ENCODE measurements at places on chromosomes 11 and 22.

DNA sequence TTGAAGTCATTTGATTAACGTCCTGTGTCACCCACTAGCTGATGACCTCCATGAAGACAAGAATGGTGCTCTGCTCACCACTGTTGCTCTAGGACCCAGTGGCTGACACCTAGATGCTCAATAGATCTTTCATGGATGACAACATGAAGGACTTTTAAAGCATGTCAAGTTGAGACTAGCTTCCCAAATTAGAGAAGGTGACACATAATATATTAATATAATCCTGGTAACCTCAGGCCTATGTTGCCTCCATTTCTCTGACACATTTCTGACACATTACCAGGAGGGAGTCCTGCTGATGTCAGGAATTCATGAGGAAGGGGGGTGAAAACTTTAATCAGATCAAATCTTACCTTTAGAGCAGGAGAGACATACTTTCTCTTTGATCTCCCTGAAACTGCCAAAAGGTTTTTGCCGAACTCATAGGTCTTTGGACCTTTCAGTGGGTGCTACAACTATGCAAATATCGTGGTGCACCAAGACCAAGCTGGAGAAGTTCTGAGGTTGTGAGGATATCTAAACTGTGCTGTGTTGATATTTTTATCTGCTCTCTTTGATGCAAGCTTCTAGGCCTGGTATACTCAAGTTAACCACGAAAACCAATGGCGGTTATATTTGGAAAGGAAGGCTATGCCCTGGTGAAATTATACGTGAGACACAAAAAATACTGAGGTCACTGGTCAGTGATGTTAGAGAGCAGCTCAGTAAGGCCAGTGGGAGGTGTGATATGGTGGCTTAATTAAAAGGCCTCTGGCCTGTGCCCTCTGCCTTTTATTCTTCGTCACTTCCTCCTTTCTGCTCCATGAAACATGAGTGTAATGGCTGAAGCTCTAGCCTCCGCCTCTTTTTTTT is 13.2 kb upstream of the AMPD3 start:
- peak; percentile 89 for DNase-seq

DNA sequence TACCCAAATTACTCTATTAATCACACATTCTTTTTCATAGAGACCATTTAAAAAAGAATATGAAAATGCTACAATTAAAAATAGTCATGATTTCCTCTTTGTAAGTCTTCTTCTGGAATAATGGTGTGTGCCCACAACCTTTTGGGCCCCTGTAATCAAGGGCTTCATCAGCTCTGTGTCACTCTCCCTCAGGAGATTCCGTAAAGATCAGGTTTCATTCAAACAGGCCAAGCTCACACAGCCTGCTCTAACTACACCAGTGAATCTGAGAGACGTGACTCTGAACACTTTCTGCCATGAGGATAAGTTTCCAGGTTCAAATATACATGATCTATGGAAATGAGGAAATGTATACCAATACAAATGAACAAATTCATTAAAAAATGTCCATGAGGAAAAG is 9.5 kb downstream of the DRICH1 start:
- DNase-seq = no peak

- DNase-seq = no peak
These were observed 105.3 kb upstream of the HSD17B12 start for GRCh38 chr11:43574949-43575912.

- DNase-seq = peak; percentile 51
These were observed 34.2 kb downstream of the DDX10 start for GRCh38 chr11:108698844-108699642.

DNA sequence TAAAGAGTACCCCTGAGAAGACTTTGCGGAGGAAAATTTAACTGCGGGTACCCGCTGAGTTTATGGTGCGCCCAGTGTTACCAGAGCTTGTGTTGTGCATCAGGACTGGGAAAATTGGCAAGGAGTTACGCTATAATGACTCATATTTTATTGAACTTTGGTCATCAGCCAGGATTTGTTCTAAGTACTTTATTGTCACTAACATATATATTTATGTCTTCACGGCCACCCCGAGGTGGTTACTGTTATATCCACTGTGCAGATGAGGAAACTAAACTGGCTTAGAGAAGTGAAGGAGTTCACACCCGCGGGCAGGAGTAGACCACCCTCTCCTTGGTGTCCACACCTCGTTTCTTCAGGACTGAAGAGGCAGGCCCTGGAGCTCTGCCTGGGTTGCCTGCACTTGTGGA is 667 bp downstream of the ACCS start:
- DNase-seq = peak; percentile 25

DNA sequence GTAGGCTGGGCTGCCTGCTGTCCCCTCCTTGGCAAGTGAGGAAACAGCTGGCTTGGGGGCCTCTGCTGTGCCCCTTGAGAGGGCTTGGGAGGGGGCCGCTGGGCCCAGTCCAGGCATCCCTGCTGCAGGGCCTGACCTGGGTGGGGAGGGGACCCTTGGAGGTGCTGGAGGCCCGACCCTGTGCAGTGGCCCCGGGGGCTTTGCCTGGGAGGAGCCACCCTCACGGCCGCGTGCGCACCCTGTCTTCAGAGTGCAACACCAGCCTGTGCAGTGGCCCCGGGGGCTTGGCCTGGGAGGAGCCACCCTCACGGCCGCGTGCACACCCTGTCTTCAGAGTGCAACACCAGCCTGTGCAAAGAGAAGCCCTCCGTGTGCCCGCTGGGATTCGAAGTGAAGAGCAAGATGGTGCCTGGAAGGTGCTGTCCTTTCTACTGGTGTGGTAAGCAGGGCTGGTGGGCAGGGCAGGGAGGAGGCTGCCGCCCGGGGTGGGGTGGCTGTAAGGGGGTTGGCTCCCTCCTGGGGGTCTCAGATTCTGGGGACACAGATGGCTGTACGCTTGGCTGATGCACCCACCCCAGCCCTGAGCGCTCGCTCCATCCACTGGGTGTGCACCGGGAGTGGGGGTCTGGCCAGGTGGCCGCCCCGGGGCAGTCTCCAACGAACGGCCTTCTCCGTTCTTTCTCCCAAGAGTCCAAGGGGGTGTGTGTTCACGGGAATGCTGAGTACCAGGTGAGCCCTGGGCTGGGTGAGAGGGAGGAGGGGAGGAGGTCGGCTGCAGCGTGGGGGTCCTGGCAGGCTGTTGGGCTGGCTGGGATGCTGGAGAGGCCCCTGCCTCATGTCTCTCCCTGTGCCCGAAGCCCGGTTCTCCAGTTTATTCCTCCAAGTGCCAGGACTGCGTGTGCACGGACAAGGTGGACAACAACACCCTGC is 32.9 kb downstream of the MUC2 start:
- DNase-seq = no peak
